NCI-H226 (cell line): ENCODE measurements at places on chromosomes 12 and 14.

DNA sequence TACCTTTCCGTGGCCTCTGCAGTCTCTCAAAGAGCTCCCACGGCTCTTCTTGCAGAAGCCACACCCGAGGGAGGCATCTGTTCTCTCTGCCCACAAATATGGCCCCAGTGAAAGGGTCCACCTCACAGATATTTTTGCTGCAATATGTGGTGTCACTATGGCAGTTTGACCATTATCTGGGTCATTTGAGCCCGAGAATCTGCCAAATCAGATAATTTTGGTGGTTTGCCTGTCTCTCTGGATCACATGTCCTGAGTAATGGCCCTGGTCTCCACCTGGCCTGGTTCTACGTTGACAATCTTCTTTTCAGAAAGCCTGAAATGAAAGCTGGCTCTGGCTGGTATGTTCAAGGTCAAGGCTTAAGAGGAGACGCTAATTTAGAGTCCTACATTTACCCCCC is 5.7 kb upstream of the WSCD2 start:
- no peak for DNase-seq

GRCh38 chr12:14284184-14284722 is 81.2 kb upstream of the ATF7IP start:
- DNase-seq: no peak

DNA sequence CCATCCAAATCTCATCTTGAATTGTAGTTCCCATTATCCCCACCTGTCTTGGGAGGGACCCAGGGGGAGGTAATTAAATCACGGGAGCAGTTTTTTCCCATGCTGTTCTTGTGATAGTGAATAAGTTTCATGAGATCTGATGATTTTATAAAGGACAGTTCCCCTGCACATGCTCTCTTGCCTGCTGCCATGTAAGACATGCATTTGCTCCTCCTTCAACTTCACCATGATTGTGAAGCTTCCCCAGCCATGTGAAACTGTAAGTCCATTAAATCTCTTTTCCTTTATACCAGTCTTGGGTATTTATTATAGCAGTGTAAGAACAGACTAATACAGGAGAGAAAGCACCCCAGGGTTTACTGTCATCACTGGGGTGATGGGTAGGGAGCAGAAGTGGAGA is 220.4 kb upstream of the NUDT4 start:
- DNase-seq: no peak

GRCh38 chr14:26709019-26709418 is 111.2 kb upstream of the NOVA1 start:
- peak; percentile 49 for DNase-seq

GRCh38 chr12:65685514-65685913 is 138.8 kb upstream of the HMGA2 start:
- no peak for DNase-seq

GRCh38 chr12:740921-741320 is 11.5 kb upstream of the WNK1 start:
- no peak for DNase-seq

- DNase-seq: no peak
Observed at GRCh38 chr12:132084621-132085290, 59.4 kb downstream of the DDX51 start.

- DNase-seq: no peak
Observed at GRCh38 chr14:74864198-74864597, 11.7 kb downstream of the PROX2 start.

- DNase-seq: peak; percentile 36
Observed at GRCh38 chr14:59161561-59162175, 26.8 kb upstream of the DAAM1 start.

DNA sequence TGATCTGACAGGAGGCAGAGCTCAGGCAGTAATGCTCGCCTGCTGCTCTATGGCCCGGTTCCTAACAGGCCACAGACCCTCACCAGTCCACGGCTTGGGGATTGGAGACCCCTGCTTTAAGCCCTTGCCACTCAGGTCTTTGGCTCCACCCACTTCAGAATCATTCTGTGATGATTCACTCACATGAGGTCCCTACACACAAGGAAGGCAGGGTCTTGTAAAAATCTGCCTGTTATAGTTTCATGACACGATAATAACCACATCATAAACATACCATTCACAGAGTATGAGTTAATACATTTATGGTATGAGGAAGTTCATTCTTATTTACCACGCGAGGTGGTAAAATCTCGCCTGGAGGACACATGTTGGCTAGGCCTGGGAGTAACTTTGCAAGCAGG is 29.0 kb upstream of the MAX start:
- peak; percentile 66 for DNase-seq

DNA sequence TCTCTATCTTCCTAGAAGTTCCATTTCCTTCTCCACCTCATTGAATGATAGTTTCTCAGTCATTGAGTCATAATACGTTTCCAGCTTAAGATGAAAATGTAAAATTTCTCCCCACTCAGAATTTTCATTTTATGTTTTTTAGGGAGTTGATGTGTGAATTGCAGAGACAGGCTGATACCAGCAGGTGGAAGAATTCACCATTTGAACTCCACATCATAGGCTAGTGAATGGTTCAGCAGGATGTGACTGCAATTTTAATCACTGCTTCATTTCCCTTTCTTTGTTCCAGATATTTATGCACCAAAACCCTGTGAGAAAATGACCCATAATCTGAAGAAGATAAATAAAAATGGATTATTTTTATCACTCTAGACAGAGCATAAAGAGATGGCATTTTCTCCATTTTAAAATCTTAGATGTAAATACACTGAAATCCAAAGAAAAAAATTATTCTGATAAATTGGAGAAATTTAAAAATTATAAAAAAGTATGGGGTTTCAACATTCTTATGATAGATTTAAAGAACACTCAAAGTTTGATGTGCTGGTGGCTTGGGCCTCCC is 10.6 kb upstream of the PYGL start:
- DNase-seq: peak; percentile 52

DNA sequence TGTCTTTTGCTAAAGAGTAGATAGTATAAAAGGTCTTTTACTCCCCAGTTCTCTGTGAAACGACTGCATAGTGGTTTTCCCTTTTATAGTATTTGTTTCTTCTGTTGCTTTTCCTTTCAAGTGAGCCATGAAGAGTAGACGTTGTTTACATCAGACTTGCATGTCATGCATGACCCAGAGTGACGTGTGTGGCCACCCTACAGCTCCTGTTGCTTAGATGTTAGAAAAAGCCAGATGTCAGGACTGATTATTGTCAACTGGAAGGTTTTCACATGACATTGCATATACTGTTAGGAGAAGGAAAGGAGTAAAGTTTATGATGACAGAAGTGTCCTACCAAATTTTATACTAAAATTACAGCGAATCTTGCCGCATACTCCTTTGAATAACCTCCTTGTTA is 1.3 kb upstream of the RD3L start:
- no peak for DNase-seq

DNA sequence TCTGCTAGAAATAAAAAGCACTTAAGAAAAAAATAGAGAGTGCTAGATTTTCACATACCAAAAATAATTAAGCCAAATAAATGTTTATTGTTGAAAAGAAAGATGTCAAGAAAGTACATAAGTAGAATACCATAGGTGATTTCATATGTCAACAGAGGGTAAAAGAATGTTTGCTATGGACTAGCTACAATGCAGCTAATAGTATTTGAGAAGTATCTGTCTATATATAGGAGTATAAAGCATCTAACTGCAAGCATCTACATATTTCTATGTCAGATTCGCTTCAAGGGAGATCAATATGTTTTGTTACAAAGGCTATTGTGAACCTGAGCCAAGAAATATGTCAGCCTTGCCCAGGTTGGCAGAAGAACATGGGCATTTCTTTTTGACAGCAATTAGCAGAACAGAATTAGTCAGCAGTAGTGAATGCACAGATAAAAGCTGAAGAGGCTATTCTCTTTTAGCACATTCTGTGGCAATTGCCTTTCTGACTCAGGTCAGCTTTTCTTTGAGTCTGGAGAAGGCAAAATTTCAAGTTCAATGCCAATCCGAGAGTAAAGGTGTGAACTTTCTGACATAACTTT is 140.1 kb downstream of the ALG10B start:
- peak; percentile 47 for DNase-seq

DNA sequence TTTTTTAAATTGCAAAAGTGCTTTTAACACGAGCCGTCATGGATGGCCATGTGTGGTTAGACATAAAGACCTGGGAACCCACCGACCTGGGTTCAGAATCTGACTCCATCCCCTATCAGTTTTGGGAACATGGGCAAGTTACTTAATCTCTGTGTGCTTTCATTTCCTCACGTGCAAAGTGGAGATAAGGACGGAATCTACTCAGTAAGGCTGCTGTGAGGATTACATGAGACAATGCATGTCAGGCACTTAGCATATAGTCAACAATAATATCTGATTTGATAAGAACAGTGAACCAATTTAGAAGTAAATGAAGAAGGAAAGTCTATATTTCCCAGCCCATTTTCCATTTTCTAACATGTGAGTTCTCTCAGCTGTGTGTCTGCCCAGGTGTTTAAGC is 235.4 kb downstream of the SUDS3 start:
- DNase-seq: no peak

- no peak for DNase-seq
Observed at GRCh38 chr12:110754101-110754793, 11.6 kb upstream of the PPP1CC start.

DNA sequence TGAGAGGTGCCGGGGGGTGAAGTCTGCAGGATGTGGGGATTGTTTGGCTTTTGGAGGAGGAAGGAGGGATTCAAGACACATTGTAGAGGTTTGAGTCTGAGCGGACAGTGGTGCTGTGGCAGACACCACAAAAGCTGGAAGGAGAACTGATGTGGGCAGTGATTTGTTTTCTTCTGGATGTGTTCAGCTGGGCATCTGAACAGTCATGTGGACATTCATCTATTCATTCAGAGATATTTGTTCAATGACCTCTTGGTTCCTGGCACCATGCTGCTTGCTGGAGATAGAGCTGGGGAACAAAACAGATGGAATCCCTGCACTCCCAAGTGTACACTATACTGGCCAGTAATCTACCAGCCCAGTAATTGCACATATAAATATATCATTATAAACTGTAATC is 64.0 kb downstream of the PTPN11 start:
- DNase-seq: no peak

- no peak for DNase-seq
Observed at GRCh38 chr14:90498198-90498597, 101.4 kb downstream of the CALM1 start.

DNA sequence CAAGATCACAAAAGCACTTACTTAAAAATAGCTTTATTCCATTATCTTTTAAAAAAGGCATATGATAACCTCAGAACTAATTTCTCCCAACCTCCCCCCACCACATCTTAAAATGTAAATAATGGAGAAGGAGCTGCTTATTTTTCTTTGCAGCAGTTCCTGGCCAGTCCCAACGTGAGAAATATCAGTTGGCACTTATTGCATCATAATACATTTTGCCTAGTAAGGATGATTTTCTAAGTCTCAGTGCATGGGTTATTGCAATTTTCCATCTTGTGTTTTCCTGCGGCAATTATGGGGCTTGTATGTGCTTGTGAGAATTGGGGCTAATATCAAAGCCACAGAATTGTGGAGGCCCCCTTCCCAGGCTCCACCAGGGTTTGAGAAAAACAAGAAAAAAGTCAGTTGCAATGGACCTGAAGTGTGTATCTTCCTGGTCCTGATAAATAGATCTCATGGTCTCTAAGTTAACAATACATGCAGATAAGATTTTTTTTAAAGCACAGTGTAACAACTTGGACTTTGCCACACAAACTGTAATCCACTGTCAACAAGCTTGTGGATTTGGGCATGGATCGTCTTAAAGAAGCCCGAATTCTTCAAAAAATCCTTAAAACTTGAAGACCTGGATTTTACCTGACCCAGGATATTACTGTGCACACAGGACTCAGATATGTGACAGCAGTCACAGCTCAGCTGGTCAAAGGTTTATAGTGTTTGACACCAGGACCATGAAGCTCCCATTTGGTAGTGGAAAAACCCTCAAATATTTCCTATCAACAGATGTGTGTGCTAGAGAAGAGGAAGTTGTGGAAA is 2.8 kb upstream of the WSB2 start:
- DNase-seq: no peak

GRCh38 chr14:23183479-23183878 is at the start of gene SLC7A8:
Gene SLC7A8, minus strand, starts transcription at chr14:23183660. Its CDS starts 746 bp downstream, at chr14:23182914.
- no peak for DNase-seq

DNA sequence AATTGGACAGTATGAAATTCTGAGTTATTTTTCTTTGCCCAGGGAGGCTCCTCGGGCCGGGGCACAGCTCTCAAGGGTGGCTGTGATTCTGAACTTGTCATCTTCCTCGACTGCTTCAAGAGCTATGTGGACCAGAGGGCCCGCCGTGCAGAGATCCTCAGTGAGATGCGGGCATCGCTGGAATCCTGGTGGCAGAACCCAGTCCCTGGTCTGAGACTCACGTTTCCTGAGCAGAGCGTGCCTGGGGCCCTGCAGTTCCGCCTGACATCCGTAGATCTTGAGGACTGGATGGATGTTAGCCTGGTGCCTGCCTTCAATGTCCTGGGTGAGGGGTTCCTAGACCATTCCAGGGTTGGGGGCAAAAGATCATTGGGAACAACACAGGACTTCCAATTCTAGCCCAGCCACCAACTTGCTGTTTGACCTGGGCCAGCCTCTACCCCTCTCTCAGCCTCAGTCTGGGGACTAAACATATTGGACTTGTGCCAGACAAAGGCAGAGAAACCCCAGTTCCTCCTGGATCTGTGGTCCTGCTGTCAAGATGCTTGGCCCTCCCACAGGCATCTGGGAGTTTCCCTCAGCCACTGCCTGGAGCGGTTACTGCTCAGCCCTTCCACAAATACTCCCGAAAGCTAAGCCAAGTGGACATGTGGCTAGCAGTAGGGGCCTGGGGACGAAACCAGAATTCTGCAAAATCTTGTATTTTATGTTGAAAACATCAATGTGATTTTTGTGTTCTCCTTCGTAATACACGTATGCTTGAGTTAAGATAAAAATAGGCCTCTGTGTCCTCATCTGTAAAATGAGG is 3.5 kb downstream of the OAS3 start:
- DNase-seq: no peak

- DNase-seq: no peak
Observed at GRCh38 chr12:5188472-5188871, 144.8 kb downstream of the KCNA5 start.

- no peak for DNase-seq
Observed at GRCh38 chr12:69579029-69579428, 6.2 kb upstream of the CCT2 start.

- no peak for DNase-seq
Observed at GRCh38 chr14:78170203-78170602, at the start of gene NRXN3. Gene NRXN3, plus strand, starts transcription at chr14:78170373. Its CDS starts 72,721 bp downstream, at chr14:78243094.

GRCh38 chr14:101581806-101582205 is 20.5 kb downstream of the DIO3 start:
- no peak for DNase-seq

- no peak for DNase-seq
Observed at GRCh38 chr12:68235576-68235975, 10.0 kb upstream of the IL26 start.
